Hematopoietic multipotent progenitor cell treated with erythropoietin and hydrocortisone succinate and interleukin-3 and kit ligand, for 15 days (in vitro differentiated cells): ENCODE measurements at places on chromosomes 1 and 21.

- no peak for DNase-seq
These were observed 274.1 kb upstream of the CHRM3 start for GRCh38 chr1:239112101-239112935.

DNA sequence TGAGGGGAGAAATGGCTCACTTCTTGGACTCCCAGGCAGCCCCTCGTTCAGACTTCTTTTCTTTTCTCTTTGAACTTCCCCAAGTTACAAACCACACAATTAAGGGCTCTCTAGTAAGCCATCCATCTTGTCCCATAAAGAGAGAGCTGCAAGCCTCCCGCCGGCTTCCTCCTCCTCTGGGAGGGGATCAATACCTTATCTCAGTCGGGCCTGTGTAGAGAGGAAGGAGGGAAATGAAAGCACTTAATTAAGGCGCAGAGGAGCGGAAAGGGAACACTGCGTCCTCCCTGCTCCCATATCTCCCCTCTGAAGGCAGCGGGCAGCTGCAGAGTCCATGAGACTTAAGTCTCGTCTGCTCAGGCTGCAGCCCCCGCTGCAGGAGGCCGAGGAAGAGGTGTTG is 112.6 kb upstream of the CSF3R start:
- no peak for DNase-seq

DNA sequence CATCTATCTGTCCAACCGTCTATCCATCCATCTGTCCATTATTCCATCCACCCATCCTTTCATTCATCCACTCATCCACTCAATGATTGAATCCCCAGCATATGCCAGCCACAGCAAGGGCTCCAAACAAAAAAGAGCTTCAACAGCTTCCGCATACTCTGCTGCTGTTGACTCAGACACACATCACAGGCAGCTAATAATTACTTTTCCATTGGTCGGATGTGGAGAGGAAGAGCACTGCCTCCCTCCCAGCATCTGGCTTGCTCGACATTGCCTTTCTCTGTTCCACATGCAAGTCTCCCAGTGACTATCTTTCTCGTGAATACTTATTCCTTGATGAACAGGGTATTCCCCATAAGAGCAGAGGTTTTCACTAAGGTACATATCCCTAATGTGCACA is 176.5 kb downstream of the HIVEP3 start:
- no peak for DNase-seq

- no peak for DNase-seq
These were observed 289.5 kb downstream of the PAPPA2 start for GRCh38 chr1:176752505-176752904.

- DNase-seq = no peak
These were observed 6.4 kb downstream of the PLPPR4 start for GRCh38 chr1:99270646-99271045.

- no peak for DNase-seq
These were observed 82.3 kb downstream of the PGM1 start for GRCh38 chr1:63675420-63675931.

- DNase-seq = no peak
These were observed 11.2 kb upstream of the SLAMF9 start for GRCh38 chr1:159965263-159965662.

GRCh38 chr1:47434051-47434842 is 3.6 kb upstream of the FOXD2 start:
- no peak for DNase-seq

DNA sequence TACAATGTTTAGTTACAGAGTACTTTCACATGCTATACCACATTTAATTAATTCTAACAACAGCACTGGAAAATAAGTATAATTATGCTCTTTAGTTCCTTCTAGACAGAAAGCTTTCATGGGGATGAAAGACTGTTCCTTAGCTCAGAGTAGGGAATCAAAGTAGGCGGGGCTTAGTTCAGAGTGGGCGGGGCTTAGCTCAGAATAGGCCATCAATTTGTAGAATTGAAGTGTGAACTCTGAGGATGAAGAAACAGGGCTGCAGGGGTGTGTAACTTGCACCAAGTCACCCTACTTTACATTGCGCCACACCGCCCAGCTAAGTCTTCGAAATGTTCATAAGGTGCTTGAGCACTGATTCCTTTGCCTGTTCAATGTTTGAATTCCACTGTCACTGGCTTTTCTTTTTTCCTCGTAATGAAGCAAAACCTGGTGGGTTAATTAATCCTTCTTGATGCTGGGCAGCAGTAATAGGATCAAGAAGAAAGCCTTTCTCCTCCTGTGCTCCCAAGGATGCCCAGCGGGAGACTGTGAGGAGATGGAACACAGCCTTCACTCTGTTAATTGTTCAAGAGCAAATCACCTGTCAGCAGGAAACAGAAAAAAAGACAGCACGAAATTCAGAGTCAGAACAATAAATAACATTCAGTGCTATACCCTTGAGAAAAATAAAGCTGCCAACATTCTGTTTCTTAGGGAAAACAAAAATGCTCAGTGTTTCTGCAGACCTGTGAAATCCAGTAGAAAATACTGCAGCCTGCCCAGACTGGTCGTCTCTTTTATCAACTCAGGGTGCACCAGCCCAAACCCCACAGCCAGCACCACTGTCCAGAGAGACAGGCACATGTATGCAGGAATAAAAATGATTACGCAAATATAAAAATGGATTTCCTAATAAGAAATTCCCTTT is 66.5 kb upstream of the CAMK1G start:
- no peak for DNase-seq

- DNase-seq = no peak
These were observed 785.1 kb upstream of the ADGRL4 start for GRCh38 chr1:79791488-79792218.

DNA sequence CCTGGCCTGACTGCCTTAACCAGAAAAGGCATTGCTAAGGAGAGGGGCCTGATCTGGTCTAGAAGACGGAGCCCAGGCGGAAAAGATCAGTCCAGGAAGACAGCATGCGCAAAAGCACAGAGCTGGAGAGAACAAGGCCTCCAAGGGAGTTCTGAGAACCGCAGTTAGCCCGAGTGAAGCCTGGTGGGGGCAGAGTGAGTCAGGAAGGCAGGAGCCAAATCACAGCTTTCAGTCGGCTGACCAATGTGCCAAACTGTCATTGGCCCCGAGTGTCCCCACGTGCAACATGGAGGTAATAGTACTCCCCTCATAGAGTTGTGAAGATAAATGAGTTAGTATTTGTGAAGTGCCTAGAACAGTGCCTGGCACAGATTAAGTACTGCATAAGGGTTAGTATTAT is 1.2 kb upstream of the TSPAN2 start:
- DNase-seq = no peak
